ENCODE measurements at places on chromosomes 7 and 10.

DNA sequence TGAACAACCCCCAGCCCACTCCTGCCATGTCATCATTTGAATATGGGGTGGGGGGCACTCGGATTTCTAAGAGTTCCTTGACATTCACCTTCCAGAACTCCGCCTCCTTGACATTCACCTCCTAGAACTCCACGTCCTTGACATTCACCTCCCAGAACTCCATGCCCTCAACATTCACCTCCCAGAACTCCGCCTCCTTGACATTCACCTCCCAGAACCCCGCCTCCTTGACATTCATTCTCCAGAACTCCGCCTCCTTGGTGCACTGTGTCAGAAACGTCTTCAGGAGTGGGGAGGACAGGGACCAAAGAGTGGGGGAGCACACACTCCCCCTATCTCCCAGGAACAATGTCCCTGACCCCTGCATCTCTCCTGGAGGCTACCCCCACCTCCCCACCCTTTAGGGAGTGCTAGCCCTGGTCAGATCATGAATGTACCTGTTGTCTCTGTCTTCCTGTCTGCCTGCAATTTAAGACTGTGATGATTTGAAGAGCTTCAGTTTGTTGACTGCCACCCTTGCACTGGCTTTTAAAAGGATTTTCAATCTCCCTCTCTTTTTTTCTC is 110.1 kb downstream of the NPTX2 start:
- DNase-seq: no peak

- DNase-seq: peak; percentile 41
These were observed 152.7 kb downstream of the ANK3 start for GRCh38 chr10:60236869-60237524.

- DNase-seq: no peak
These were observed 93.9 kb upstream of the AGR3 start for GRCh38 chr7:16975712-16976111.

DNA sequence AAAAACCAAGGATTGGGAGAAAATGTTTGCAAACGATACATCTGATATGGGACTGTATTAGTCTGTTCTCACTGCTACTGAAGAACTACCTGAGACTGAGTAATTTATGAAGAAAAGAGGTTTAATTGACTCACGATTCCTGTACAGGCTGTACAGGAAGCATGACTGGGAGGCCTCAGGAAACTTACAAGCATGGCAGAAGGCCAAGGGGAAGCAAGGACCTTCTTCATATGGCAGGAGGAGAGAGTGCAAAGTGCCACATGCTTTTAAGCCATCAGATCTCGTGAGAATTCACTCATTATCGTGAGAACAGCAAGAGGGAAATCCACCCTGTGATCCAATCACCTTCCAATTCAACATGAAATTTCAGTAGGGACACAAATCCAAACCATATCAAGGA is 11.0 kb downstream of the ZNF713 start:
- DNase-seq: no peak

GRCh38 chr10:100728928-100729861 is 16.2 kb upstream of the PAX2 start:
- DNase-seq: peak; percentile 58

DNA sequence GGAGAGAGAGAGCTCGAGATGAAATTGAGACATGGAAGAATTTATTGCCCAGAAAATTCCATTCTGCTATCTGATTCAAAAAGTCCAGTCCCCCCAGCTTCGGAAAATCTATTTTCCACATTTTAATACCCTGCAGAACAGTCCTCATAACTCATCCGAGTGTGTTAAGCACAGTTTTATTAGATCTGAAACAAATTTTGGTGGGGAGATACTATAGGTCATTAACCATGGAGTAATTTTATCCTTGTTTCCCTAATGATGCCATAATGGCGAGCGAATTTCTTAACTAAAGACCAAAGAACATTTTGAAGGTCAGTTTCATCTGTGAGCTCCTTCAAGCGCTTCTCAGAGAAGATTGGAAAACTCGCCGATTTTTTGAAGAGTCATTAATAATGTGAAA is 78.1 kb downstream of the HIF1AN start:
- no peak for DNase-seq

GRCh38 chr10:47047577-47048525 is 136.6 kb downstream of the PTPN20 start:
- DNase-seq: peak; percentile 89

DNA sequence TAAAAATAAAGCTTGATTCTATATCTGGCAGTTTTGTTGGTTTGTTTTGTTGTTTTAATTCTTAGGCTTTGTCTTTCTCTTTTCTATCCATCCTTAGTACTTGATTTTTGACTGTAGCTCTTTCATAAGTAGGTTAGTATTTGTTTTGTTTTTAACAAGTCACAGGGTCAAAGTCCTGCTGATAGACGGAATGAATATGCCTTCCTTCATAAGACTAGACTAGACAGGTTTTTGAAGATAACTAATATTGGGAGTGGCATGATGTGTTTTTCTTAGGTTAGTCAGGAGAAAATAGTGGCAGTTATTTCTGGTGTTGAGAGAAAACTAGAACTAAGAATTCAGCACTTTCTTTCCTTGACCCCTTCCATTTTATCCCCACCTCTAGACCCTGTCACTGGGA is 50.4 kb downstream of the CASD1 start:
- DNase-seq: no peak

DNA sequence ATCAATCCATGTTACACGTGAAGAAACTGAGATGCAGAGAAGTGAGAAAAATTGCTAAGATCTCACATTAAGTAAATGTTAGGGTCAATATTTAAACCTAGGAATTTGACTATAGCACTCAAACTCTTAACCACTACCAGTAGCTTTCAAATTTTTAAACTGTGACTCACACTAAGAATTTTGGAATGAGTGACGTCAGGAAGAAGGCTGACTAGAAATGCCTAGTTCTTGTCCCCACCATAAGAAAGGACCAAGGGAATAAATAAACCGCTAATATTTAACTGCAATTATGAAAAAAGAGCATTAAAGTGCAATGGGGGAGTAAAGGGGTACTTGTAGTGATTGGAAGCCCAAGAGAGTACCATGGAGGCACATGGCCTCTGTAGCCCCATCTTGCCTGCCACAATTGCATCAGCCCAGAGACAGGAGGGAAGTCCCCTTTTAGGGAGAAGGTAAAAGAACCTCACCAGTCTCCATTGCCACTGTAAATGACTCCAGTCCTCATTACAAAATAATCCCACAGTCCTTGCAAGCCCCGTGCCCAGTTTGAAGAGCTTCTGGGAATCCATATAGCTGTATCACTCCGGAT is 3.5 kb upstream of the AKR1B1 start:
- DNase-seq: no peak

- no peak for DNase-seq
These were observed 97.1 kb downstream of the GPR85 start for GRCh38 chr7:112989531-112989930.

GRCh38 chr10:97024168-97025073 is 161.3 kb downstream of the SLIT1 start:
- peak; percentile 85 for DNase-seq

DNA sequence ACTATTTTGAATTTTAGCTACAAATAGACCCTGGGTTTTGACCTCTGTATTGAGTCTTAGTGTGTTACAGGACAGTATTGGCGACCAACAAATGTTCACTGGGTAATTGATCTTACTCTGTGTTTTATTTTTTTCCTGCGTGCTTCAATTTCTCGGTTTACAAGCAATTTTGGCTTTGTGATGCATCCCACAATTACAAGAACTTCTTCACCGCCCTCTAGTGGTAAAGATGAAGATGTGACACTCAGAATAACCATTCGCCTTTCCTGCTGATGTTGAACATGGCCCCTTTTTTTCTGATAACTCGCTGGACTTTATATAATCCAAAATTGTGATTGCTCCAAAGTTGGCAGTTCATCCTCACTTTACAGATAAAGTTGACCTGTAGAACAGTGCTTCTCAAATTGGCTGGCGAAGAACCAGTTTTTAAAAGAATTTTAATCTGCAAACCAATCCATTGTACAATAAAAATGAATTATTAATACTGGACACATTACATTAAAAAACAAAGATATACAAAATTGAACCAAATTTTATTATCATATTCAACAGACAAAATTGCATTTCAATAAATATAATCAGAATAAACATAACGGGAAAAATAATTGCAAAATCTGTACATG is 20.2 kb upstream of the SMC3 start:
- DNase-seq: no peak

- DNase-seq: no peak
These were observed 57.9 kb downstream of the AKR1C4 start for GRCh38 chr10:5254488-5254887.

GRCh38 chr10:116742367-116743265 is at the start of gene HSPA12A:
TSS of gene HSPA12A (minus strand) at chr10:116742566. CDS start at chr10:116742469, 97 bp downstream.
- peak; percentile 86 for DNase-seq

DNA sequence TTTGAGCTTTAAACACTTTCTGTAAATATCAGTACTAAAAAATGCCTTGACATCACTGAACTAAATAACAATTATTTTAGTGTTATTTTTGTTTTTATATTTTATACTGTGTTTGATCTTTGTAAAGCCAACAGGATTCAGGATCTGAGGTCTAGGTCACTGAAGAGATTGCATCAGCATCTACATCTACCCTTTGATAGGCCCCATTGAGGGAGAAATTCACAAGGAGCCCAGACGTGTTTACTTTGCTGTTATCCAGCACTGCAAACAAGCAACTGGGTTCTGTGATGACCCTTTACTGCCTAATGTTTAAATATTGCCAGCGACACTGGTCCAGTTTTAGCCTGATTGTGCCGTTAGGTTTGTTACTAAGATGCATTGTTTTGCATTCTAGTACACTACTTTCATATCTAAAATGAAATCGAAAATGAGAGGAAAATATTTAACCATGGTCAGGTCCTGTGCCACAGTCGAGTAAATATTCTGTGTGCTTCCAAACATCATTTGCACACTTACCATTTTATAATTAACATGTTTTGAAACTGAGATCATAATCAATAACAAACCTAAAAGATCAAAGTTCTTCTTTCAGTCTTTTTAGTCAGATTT is 48.7 kb downstream of the SP8 start:
- no peak for DNase-seq

DNA sequence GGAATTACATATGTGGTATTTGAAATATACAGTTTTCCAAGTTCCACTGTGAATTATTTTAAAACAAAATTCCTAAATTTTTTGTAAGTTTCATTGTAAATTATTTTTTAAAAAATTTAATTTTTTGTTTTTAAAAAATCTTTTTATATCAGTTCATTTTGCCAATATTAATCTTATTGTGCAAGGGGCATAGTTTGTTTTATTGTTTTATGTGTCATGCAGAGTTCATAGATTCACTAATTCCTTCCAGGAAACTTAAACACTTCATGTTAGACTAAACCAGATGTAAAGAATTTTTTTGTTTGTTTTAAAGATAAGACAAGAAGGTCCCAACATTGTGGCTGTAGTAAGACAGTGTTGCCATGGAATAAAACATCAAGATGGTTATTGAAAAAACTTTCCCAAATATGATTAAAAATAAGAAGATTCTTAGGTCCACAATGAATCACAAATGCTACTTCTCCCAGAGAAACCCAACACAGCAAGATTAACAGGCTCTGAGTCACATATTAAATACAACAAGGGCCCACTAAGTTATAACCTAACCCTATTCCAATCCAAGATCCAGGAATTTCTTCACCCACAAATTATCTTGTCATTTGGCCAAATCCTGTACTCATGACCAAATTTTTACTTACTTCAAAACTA is 464.7 kb upstream of the IGFBP3 start:
- DNase-seq: no peak

DNA sequence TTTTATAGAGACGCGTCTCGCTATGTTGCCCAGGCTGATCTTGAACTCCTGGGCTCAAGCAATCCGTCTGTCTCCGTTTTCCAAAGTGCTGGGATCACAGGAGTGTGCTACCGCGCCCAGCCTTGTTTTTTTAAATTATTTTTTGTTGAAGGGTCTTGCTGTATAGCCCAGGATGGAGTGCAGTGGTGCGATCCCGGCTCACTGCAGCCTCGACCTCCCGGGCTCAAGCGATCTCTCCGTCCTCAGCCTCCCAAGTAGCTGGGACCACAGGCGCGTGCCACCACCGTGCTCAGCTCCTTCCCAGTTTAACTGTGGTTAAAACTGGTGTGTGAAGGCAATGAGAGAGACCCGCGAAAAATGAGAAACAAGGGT is 11.0 kb upstream of the HNRNPF start:
- no peak for DNase-seq

DNA sequence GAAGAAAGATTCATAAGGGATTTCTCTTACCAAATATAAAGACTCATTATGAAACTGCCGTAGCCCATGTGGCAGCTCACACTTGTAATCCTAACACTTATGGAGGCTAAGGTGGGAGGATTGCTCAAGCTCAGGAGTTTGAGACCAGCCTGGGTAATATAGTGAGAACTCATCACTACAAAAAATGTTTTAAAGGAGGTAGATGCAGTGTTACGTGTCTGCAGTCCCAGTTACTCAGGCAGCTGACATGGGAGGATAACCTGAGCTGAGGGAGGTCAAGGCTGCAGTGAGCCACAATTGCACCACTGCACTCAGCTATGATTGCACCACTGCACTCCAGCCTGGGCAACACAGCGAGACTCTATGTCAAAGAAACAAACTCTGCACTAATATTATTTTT is 18.1 kb upstream of the DNA2 start:
- peak; percentile 48 for DNase-seq

DNA sequence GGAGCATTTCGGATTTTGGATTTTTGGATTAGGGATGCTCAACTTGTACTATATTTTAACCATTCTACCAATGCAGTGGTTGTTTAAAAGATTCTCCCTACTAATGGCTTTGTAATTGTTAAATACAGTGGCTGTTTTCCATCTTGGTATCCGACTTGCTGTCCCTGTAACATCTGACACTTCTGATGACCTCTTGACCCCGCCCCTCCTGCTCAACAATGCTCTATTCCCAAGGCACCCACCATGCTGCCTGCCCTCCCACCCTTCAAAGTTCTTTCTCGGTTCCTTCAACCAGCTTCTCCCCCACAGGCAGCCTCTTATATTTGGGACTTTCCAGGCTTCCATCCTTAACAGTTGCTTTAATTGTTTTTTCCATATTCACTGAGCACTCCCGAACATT is 2.0 kb downstream of the PRTFDC1 start:
- DNase-seq: no peak

GRCh38 chr10:97575127-97575668 is 2.6 kb downstream of the ANKRD2 start:
- no peak for DNase-seq
